Kidney tubule cell (primary cell): ENCODE measurements at places on chromosomes 16 and 17.

DNA sequence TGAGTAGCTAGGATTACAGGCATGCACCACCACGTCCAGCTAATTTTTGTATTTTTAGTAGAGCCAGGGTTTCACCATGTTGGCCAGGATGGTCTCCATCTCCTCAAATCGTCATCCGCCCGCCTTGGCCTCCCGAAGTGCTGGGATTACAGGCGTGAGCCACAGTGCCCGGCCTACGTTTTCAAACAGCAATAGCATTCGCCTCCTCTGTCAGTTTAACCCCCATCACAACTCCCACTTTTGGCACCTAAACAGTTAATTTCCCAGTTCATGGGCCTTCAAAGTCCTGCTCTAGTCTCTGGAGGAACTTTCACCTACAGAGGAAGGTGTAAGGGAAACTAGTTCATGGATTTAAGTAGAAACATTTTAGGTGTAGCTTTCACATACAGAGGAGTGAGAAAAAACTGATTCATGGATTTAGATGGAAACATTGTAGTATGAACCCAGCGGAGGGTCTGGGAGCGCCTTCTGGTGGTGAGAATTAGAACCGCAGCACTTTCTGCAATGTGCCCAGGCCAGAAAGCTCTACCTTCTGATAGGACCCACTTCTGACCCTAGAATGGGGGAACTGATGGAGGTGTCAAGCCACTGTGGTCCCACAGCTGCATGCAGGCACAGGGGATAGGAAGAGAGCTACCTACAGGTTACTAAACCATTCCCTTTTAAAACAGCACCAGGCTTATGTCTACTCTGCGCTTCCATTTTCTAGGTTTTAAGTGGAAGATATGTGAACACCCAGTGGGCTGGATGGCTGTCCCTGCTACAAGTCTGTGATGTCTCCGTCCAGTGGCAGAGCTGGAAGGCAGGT, 12.0 kb upstream of the MEOX1 start:
- peak; percentile 68 for DNase-seq

DNA sequence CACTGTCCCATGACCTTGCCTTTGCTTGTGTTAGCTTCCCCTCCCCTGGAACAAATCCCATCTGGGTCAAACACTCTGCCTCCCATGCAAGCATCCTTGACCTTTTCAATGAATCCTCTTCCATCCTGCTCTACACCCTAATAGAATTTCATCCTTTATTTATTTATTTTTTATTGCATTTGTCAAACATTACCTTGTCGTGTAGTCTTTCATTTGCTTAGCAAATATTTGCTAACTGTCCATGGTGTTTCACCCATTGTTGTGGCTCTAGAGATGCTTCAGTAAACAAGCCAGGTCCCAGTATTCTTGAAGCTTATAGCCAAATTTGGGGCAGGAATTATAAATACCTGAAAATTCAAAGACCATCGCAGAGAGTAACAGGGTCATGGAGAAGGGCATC, 51.0 kb upstream of the MRTFB start:
- no peak for DNase-seq

- DNase-seq: peak; percentile 16
Observed at GRCh38 chr16:31713945-31714902, 159.4 kb upstream of the ZNF267 start.

DNA sequence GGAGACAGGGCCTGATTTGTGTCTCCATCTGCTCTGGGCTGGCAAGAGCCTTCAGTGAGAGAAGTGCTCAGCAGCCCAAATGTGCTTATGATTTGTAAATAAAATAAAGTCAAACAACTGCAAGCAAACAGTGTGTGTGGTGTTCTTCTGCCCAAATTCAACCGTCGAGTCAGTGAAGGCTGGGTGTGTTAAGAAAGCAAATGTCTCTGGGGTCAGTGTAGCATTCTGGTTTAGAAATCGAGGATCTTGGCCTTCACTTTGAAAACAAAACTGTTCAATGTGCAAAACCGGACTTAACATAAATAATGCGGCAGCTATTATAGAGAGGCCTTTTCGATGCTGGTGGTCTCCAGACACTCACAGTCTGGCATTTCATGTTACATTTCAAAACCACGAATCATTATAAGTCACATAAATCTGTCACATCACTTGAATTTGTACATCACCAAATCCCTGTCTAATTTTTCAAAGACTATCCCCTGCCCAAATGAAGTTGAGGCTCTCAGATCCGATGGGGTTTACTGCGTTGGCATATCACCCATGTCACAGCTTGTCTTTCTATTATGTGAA, 158.6 kb upstream of the MYOCD start:
- no peak for DNase-seq

GRCh38 chr17:50303051-50303450, 28.8 kb downstream of the TMEM92 start:
- DNase-seq: no peak

GRCh38 chr16:82240111-82240510, 70.1 kb upstream of the MPHOSPH6 start:
- peak; percentile 19 for DNase-seq

- no peak for DNase-seq
Observed at GRCh38 chr16:57213462-57213861, 27.3 kb downstream of the RSPRY1 start.

GRCh38 chr17:28993645-28994426, 12.0 kb downstream of the SEZ6 start:
- no peak for DNase-seq

- DNase-seq: no peak
Observed at GRCh38 chr17:28226563-28227315, 92.3 kb upstream of the TMEM97 start.

DNA sequence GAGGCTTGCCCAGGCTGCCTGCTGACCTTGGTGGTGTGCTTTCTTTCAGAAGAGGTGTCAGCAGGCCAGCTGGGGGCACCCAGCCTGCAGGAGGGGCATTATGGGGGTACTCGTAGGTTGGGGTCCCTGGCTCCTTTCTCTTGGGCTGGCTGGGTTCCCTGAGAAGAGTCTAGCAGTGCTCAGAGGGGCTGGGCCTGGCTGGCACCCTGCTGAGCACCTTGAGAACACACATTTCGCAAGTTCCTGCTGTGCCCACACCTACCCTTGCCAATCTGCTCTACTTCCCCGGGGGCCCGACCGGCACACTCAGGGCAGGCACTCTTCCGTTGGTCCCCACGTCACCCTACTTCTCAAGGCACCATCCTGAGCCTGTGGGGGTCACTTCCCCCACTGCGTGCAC, 5.1 kb downstream of the CEMP1 start:
- no peak for DNase-seq

DNA sequence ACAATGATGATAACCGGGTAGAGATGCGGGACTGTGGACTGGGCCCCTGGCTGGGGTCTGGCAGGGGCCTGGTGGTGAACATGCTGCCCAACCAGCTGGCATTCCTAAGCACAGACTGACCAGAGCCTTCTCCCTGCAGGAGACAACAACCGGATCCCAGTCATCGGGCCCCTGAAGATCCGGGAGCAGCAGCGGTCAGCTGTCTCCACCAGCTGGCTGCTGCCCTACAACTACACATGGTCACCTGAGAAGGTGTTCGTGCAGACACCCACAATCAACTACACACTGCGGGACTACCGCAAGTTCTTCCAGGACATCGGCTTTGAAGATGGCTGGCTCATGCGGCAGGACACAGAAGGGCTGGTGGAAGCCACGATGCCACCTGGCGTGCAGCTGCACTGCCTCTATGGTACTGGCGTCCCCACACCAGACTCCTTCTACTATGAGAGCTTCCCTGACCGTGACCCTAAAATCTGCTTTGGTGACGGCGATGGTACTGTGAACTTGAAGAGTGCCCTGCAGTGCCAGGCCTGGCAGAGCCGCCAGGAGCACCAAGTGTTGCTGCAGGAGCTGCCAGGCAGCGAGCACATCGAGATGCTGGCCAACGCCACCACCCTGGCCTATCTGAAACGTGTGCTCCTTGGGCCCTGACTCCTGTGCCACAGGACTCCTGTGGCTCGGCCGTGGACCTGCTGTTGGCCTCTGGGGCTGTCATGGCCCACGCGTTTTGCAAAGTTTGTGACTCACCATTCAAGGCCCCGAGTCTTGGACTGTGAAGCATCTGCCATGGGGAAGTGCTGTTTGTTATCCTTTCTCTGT, 5.1 kb upstream of the SLC7A6 start:
- DNase-seq: no peak

GRCh38 chr17:82213251-82214011, 789 bp upstream of the CCDC57 start:
- DNase-seq: peak; percentile 86

DNA sequence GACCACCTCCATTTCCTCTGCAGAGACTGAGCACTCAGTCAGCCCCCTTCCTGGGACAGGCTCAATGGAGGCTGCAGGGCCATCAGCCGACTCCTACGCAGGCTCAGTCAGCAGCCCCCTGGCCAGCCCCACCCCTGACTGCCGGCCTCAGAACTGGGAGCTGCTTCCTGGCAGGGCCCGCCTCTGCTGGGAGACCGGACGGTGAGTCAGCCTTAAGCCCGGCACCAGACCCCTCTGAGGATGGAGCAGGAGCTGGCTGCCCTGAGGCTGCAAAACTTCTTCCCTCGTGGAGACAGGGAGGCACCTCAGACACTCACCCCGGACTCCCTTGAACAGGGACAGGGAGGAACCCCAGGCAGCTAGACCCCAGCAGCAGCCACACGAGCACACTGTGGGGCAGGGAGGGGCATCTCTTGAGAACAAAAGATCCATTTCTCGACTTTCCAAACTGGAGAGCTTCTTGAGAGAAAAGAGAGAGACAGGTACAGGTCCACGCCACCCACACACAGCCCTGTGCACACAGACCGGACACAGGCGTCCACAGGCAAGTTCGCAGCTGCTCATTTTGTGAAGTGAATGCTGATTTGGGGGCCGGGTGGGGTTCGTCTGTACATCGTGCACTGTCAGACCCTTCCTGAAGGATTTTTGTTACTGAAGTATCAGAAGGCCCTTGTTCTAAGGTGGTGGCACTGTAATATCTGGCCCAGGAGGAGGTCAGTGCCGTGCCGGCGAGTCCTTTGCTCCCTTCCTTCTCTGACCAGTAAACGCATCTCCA, 1.3 kb upstream of the TUBB3 start:
- DNase-seq: peak; percentile 94

DNA sequence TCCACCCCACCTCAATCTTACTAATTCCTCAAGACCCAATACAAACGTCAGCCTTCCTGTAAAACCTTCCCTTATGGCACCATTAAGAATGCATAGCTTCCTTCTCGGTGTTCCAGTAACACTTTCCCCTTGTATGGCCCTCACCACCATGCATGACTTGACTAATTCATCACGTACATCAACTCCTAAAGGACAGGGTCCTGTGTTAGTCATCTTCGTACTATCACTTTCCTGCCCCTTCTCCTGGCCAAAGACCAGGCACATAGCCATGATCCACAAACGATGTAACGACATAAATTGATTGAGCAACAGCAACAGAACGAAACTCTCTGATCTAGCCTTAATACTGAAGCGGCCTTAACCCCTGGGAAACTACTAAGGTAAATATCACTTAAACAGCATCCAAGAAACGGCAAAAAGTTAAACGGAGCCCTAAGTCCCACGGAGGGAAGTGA, 612 bp downstream of the PSMD12 start:
- peak; percentile 73 for DNase-seq

GRCh38 chr17:76208120-76208519, 32.2 kb downstream of the RNF157 start:
- no peak for DNase-seq

- DNase-seq: peak; percentile 90
Observed at GRCh38 chr16:54447576-54448440, 161.2 kb upstream of the IRX3 start.

GRCh38 chr16:11171757-11172299, 84.2 kb downstream of the SOCS1 start:
- DNase-seq: no peak

GRCh38 chr16:28951410-28951943, 740 bp downstream of the NFATC2IP start:
- no peak for DNase-seq

- DNase-seq: peak; percentile 72
Observed at GRCh38 chr16:86783636-86784626, 205.6 kb downstream of the FOXL1 start.

GRCh38 chr17:64259922-64260321, 3.1 kb downstream of the TEX2 start:
- peak; percentile 33 for DNase-seq

DNA sequence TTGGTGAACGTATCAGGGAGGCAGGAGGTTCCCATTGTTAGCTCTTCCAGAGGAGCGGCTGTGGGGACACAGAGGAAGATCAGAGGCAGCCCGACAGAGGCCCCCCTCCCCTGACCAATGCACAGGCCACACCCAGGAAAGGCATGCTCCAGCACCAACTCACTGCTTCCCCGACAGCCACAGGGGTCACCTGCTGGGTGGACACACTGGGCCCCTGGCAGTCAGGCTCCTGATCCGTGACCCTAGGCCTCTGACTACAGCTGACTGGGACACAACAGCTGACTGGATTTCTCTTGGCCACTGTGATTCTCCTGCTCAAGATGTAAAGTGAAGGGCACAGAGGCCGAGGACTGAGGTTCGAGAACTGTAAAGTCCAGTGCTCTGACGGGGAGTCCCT, 63.5 kb downstream of the IL21R start:
- peak; percentile 31 for DNase-seq

GRCh38 chr16:1197237-1197866, 27.7 kb downstream of the TPSG1 start:
- no peak for DNase-seq

DNA sequence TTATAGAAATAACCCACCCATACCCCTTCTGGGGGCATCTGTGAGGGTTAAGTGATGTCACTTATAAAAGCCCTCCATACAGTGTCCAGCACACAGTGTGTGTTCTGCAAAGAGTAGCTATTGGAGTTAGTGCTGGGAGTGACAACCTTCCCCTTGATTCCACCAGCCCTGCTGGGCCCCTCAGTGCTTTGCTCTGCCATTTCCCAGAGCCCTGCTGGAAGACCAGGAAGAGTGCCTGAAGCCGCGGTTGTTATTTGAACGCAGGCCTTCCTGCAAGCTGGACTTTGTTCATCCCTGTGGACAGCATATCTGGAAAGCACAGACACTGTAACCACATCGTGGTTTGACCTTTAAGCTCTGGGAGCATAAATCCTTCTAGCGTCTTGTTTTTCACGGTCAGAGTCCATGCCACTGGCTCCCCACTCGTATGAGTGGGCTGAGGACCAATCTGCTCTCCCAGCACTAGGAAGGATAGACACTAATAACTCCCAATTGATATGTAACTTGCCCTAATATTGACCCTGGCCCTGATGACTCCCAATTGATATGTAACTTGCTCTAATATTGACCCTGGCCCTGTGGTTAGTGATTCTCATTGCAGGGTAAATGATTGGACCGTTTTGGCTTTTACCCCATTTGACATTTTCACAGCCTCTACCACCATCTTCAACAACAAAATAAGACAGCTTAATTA, 297.1 kb upstream of the MAF start:
- peak; percentile 90 for DNase-seq
